ENCODE measurements at places on chromosomes 1 and 21.

DNA sequence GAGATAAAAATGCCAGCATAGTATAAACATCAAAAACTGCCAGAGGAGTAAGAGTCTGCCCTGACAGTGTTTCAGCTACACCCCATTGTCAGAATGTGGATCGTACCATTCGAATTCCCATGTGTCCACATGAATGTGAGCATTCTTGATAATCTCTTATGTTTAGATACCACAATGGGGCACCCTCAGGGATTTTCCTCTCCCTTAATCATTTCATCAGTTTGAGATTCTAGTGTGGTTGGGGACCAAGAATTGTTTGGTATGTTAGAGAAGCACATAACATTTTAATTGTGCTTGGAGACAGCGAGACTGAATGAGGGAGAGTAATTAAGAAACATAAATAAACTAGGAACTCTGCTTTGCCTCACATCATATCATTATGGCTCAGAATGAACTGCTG, 120.2 kb downstream of the ZC3H11B start:
- DNase-seq: no peak

DNA sequence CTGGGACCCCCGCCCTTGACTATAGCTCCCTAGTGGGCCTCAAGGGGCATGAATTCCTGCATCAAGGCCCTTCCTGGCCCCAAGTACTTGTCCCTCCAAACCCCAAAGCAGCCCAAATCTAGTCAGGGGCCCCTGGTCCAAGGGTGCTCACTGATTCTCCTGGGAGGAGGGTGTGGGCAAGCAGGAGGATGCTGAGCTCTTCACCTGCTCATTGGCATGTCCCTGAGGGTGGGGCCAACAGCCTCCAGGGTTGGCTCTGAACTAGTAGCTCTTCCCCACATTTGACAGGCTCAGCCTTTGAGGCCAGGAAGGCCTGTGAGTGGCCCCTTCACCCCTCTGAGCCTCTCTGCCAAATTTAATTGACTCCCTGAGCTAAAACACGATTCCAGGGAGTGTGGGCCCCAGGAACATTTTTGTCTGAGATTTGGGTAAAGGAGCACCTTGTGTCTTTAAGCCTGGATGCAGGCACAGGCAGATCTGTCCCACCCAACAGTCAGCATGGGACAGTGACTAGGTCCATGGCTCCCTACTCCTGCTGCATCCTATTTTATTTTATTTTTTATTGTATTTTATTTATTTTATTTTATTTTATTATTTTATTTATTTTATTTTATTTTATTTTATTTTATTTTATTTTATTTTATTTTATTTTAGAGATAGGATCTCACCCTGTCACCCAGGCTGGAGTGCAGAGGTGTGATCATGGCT, 11.0 kb upstream of the WNT9A start:
- DNase-seq: peak; percentile 35

- DNase-seq: no peak
Observed at GRCh38 chr1:53344921-53345838, 17.3 kb upstream of the LRP8 start.

DNA sequence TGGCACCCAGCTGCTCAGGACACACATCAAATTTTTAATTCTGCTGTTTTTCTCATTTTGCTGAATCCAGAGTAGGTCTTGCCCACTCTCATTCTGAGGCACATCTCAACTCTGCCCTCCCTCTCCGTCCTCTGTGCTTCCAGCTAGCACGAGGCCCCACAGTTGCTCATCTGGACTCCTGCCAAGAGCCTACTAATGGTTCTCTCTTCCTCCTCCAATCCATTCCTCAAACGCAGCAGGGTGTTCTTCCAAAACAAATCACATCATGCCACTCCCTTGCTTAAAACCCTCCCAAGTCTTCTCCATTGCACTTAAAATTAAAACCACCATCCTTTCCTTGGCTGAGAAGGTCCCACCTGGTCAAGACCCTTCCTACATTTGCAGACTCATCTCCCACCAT, 49.8 kb upstream of the SCAF4 start:
- DNase-seq: no peak

GRCh38 chr1:160674415-160674814, 27.6 kb upstream of the SLAMF1 start:
- no peak for DNase-seq

- no peak for DNase-seq
Observed at GRCh38 chr1:213666922-213667321, 320.9 kb upstream of the PROX1 start.

- no peak for DNase-seq
Observed at GRCh38 chr1:223176437-223176836, 33.4 kb upstream of the TLR5 start.

GRCh38 chr1:101977266-101977665, 19.5 kb downstream of the OLFM3 start:
- no peak for DNase-seq

DNA sequence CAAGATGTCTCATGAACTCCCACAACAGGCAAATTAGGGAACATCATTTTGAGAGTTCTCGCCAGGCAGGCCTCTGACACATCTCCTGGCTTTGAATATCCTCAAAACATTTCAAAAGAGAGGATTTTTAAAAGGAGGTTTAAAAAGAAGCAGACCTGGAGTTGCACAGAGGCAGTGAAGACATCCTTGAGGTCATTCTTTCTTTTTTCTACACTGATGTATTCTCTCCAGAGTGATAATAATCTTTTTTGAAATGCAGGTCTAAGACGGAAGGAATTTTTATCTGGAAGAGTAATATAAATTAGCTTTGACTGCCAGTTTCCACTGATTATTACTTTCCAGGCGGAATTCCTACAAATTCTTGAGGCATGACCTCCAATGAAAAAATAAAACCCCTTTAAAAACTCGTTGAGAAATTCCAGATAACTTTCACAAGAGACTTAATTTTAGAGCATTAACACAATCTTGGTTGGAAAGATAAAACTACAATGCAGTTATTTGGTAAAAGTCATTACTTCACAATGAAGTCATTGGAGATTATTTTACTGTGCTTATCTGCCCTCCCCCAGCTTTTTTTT, 125.0 kb downstream of the LYPLAL1 start:
- DNase-seq: no peak

- peak; percentile 49 for DNase-seq
Observed at GRCh38 chr1:192604979-192605620, 29.5 kb downstream of the RGS1 start.

All from CD8-positive, alpha-beta T cell (primary cell).